GM13976 (cell line): ENCODE measurements at places on chromosomes 7 and 10.

- DNase-seq, result no peak
These were observed 85.8 kb upstream of the EGFR start for GRCh38 chr7:54932818-54933543.

GRCh38 chr7:104793066-104793465 lies 220.9 kb upstream of the KMT2E start:
- no peak for DNase-seq

DNA sequence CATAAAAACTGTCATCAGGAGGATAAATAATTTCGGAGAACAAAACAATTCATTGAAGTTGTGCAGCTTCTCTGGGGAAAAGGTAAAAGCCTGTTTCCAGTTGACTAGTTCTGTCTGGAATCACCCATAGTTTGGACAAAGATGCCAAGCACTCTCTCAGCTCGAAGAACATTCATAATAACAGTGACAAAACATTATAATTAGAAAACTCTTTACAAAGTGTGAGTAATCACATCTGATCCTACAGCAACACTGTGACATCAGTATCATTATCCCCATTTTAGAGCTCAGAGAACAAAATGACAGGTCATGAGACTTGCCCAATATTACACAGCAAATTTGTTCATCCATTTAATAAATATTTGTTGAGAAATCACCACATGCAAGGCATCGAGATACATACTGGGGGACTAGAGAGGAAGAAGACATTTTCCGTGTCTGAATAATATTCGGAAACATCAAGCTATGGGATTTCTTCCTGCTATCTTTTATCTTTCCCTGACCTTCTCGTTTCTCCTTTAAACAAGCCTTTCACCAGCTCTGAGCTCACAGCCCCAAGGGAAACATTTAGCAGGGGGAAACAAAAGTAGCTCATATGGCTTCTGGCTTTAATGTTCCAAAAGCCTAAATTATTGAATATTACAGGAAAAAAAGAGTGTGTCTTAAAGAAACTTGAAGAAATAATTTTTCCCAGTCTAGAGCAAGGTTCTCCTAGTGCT lies 123.3 kb upstream of the GHITM start:
- DNase-seq, result no peak

- DNase-seq, result no peak
These were observed 245.1 kb upstream of the AOAH start for GRCh38 chr7:36969376-36969775.

GRCh38 chr10:92916433-92916832 lies 68.1 kb downstream of the EXOC6 start:
- no peak for DNase-seq
